ENCODE measurements at places on chromosomes 6 and 20. TPM values are rescaled to one million over a fixed set of nuclear protein-coding genes. Genes with fewer than 3 reads are reported as not detected.
A peak's percentile ranks its signal among the peaks of the same experiment; 100 is the strongest.

The SYNGAP1 gene
- 29.0 TPM for total RNA-seq

DNA sequence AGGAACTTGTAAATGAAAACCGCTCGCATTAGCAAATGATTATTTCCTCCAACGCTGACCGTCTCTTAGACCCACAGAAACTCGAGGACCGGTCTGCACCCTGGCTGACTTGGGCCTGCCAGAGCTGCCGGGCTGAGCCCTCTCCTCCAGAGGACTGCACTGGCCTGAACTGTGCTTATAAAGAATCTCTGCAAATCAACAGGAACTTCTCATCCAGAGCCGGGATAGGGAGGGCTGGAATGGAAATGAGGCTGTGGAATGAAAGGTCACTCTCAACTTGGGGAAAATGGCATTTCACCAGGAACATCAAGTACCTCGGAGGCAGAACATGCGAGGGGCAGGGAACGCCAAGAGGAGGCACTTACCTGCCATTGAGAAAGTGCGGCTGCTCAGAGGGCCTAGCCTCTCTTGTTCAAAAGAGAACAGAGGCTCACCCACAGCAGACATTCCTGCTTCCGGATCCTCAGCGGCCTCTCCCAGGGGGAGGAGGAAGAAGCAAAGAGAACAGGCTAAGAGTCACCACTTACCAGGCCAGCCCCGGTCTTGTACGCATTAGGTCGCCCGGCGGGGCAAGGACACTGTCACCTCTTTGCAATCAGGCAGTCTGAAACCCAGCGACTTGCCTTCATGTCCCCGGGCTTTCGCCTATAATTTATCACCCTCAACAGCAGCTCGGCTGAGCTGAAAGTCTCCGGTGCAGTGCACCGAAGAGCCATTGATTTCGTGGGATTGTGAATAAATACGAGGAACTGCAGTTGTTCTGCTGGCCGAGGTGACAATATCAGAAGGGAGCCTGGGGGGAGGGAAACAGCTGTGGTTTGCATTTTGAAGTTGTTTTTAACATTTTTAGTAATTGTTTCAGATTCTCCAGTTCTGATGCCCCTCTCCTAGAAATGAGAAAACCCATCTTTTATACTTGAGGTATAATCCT is 37.6 kb downstream of the ZMYND8 start:
- DNase-seq: no peak
- H3K27ac ChIP-seq: peak overlapping the region; percentile 99
- H3K4me1 ChIP-seq: peaks cover 89% of the 10 kb centered on the region
- H3K4me3 ChIP-seq: peak overlapping the region; percentile 23
- H3K27me3 ChIP-seq: no peaks in the 10 kb centered on the region
- H3K36me3 ChIP-seq: no peaks in the 10 kb centered on the region

DNA sequence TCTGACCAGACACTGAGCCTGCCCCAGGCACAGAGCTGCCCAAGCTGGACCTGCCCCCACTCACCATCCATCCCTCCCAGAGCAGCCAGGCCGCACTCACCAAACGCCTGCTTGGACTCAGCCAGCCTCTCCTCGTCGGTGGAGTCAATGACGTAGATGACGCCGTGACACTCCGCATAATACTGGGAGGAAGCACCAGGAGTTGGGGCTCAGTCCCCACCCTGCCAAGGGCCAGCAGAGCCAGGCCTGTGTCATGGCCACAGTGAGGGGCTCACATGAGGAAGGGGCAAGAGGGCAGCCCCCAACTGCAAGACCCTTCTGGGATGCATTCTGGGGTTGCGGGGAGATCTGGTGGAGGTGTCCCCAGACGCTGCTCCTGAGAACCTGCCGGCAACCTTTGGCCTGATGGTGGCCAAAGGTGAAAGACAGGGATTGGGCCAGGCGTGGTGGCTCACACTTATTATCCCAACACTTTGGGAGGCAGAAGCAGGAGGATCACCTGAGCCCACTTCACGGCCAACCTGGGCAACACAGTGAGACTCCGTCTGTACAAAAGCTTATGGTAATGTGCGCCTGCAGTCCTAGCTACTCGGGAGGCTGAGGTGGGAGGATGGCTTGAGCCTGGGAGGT is 5.6 kb downstream of the ARFRP1 start:
- H3K4me1 ChIP-seq: peaks cover 71% of the 10 kb centered on the region
- DNase-seq: no peak
- peaks cover 9% of the 10 kb centered on the region for H3K36me3 ChIP-seq
- no peak overlapping the region for H3K4me3 ChIP-seq
- peak overlapping the region; percentile 50 for H3K27ac ChIP-seq

DNA sequence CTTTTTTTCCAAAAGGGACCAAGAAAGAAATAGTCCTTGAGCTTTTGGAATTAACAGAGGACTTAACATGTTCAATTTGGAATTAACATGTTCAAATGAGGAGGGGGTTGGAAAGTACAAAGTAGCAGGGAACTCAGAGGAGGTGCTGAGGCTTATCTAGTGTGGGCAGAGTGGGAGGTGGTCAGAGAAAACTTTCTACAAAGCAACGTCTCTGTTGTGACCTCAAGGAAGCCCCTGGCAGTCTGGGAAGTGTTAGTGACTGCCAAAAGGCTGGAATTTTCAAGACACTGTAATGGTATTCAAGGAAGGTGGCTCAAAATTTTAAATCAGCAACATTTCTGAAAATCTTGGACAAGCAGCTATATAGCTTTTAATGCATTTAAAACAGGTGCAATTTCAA is 7.3 kb downstream of the ECI2 start:
- no peak overlapping the region for H3K27ac ChIP-seq
- no peak for DNase-seq
- no peaks in the 10 kb centered on the region for H3K27me3 ChIP-seq
- H3K4me3 ChIP-seq: no peak overlapping the region

All from Panc1 (cell line).